EH (cell line): ENCODE measurements at places on chromosomes 2 and 18.

- no peak for DNase-seq
These were observed 63.7 kb upstream of the DNAJC10 start for GRCh38 chr2:182652326-182652725.

GRCh38 chr18:76996429-76996828 is 136.2 kb downstream of the MBP start:
- no peak for DNase-seq

GRCh38 chr18:26103579-26103978 is 13.2 kb upstream of the SS18 start:
- no peak for DNase-seq

DNA sequence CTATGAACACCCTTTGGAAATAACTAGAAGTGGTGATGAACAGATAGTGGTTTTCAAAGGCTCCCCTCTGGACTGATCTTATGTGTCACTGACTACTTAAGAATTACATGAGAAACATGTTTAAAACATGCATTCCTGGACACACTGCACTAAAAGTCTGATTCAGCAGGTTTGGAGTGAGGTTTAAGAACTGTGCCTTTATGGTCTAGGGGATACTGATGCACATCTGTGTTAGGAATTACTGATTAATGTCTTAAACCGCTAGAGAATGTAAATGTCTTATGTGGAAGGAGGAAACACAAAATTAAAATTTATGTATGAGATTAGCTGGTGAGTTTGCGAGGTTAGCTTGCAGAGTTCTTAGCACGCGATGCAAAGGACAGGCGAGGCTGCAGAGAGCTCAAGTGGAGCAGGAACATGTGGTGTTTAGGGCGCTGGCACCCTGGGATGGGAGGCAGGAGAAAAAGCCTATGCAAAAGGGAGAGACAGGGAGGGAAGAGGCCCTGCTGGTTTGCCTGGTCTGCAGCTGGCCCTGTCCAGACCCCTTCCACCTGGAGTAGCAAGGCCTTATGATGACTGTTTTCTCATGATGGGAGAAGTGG is 11.7 kb downstream of the SH3YL1 start:
- DNase-seq, result peak; percentile 3

GRCh38 chr18:32918692-32919250 is 145.9 kb upstream of the KLHL14 start:
- DNase-seq, result no peak

DNA sequence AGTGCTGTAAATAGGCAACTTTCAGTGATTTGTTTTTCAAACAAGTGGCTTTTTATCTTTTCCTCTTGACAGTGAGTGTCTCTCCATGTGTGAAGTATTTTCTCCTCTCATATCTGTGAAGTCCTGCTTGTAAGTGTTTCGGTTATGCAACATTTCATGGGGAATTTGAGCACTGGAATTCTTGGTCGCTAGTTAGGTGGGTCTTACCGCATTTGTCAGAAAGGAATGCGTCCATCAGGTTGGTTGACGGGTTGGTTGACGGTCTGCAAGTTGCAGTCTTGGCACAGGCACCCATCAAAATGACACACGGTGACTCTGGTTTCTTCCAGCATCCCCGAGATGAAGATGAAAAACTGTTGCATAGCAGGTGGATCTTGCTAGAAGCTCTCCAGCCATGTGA is 109.8 kb downstream of the AGAP1 start:
- no peak for DNase-seq

- no peak for DNase-seq
These were observed 488.9 kb downstream of the DLGAP1 start for GRCh38 chr18:3966246-3966641.

- DNase-seq, result no peak
These were observed 69.0 kb downstream of the IL1R2 start for GRCh38 chr2:102060792-102061191.

DNA sequence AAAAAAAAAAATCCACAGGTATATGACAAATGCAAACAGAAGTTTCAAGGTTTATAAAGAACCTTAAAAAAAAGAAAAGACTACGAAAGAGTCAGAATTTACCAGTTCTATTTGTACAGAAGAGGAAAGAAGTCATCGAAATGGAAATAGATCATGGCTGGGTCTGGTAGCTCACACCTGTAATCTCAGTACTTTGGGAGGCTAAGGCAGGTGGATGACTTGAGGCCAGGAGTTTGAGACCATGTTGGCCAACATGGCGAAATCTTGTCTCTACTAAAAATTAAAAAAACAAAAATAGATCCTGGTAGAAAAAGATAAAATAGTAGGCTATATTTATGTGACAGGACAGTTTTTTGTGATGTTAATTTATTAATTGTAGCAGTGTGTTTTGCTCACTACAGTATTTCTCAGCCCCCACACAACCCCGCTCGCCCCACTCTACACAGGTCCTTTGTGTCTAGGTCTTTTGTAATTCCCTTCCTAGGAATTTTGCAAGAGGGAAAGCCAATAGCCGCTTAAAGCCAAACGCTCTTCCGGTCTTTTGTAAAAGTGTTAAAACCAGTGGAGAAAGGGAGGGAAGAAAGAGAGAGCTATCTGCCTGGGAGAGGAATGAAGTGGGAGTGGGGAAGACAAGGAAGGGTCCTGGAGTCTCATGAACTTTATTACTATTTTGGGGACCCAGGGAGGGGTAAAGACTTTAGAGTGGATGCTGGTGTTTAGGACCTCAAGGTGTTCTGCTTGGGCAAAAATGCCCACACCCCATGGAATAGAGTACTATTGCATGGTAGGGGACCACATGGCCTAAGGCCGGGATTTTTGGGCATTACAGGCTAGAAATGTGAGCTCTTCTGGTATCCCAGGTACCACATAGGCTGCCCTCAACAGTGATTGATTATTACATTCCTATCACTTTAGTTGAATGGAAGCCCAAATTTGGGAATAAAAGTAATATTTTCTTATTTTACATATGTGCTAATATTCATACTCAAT is 59.4 kb upstream of the XPO1 start:
- no peak for DNase-seq

DNA sequence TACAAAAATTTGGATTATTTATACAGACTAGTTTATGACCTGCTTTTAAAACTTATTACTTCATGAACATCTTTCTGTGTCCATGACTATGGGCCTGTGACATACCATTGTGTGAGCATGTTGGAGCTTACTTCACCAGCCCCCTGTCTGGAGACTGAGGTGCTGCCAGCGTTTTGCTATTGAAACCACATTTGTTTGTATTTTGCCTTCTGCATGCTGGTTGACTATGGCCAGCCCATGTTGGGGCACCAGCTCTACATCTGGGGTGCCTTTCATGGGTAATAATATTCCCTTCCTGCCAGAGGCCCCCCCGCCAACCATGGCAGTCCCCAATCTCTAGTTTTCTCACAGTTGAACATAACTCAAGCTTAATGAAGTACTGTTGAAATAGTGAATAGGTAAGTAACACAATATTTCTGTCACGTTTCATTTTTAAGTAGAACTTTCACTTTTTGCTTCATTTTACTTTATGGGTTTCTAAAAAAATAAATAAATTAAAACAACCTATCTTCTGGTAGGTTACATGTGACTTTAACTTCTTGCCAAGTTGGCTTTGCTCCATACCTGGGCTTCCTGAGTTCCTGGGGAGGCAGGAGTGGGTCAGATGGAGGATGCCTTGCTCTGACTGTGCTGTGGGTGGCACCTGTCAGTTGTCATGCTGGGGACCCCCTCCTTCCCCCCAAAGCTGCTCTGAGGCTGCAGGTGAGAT is 63.9 kb downstream of the DGKD start:
- no peak for DNase-seq

- peak; percentile 84 for DNase-seq
These were observed 3.5 kb downstream of the RBM43 start for GRCh38 chr2:151258121-151258520.

GRCh38 chr2:32478889-32479620 is 122.2 kb downstream of the BIRC6 start:
- peak; percentile 75 for DNase-seq

- DNase-seq, result no peak
These were observed 127.6 kb upstream of the ZNF516 start for GRCh38 chr18:76622651-76623050.

- DNase-seq, result no peak
These were observed 7.4 kb upstream of the GCG start for GRCh38 chr2:162159446-162159845.

DNA sequence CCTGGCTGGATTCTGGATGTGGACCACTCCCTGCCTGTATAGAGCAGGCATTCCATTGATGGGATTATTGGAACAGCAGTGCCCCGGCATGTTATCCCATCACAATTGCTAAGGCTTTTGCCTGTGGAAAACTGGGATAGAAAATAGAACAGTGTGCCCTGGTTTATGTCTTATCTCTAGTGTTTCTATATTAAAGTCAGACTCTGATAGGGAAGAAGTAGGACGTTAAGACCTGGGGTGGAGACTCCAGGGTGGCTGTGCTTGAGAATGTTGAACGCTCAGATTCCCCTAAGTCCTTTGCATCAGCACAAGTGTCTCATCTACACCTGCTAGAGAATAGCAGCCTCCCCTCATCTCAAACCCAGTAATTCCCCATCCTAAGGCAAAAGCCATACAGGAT is 10.8 kb upstream of the NETO1 start:
- DNase-seq, result no peak

- no peak for DNase-seq
These were observed 17.2 kb upstream of the GYPC start for GRCh38 chr2:126638746-126639145.

DNA sequence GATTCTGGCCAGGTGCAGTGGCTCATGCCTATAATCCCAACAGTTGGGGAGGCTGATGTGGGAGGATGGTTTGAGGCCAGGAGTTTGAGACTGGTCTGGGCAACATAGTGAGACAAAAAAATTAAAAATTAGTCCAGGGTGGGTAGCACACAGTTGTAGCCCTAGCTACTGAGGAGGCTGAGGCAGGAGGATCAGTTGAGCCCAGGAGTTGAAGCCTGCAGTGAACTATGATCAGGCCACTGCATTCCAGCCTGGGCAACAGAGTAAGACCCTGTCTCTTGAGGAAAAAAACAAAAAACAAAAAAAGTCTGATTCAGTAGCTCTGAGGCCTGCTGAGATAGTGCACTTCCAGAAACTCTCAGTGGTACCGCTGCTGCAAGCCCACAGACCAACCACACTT is 7.9 kb upstream of the TET3 start:
- DNase-seq, result no peak
